NCI-H510A treated with DMSO at 0.1 percent for 48 hours (cell line): ENCODE measurements at places on chromosomes 7 and 10.

GRCh38 chr10:89047397-89047796, 56.8 kb downstream of the FAS start:
- no peak for DNase-seq

GRCh38 chr7:29289156-29290021, 94.8 kb downstream of the CHN2 start:
- DNase-seq: peak; percentile 85

DNA sequence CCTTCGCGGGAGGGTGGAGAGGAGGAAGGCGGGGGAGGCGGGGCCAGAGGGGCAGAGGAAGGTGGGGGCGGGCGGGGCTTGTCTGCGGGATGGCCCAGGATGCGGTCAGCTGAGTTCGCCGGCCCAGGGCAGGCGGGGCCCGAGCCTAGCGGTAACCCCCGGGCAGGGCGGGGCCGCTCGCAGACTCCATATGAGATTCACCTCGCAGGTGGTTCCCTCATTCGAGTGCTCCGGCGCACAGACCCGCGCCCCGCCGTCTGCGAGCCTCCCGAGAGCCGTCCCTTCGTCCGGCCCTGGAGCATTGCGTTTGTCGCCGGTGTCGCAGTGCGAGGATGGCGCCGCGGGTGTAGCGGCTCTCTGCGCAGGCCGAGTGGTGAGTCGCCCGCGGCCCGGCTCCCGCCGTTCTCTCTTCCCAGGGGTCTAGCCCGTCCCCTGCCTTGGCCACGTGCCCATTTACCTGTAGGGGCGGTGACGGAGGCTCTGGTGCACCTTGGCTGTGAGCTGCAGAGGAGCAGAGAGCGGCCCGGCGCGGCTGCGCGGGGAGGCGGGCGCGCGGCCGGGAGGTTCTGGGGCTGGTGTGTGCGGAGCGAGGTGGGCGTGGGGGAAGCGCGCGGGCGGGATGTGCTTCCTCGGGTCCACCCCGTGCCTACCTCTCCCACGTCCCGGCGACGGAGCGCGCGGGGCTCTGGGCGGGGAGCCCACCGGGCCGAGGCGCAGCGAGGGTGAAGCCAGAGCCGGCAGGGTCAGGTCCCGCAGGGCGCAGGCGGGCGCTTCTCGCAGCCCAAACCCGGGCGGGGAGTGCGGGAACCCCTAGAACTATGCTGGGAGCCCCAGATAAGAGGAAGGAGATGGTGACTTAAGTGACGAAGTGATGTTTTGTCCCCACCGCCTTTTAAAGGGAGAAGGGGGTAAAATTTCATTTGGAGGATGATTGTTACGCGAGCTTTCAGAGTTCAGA, at the start of gene UPP1:
Gene UPP1, plus strand, starts transcription at position 220 of the 958 bp plus-strand sequence. CDS start 5,519 bp downstream, outside the sequence.
- peak; percentile 84 for DNase-seq

DNA sequence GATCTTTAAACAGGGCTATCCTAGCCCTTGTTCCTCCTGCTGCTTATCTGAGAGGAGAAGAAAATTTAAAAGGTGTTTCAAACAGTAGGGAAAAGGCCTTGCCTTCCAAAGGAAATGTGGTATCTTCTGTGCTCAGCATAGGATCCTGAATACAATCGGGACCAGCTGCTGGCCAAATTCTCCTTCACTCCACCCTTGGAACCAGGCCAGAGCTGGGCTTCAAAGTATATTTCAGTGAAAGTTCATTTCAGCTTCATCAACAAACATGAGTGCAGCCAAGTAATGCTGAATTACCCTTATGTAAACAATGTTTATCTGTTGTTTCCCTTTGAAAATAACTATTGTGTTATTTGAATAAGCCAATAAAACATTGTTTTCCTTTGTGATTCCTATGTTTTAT, 146.5 kb upstream of the MEOX2 start:
- peak; percentile 16 for DNase-seq

- DNase-seq: no peak
These were observed 183.0 kb upstream of the PRSS1 start for GRCh38 chr7:142566271-142566670.

GRCh38 chr10:87816898-87817608, 973 bp downstream of the ATAD1 start:
- DNase-seq: no peak

- DNase-seq: no peak
These were observed 30.6 kb downstream of the MYL10 start for GRCh38 chr7:101598422-101598985.
